ENCODE measurements at places on chromosomes 5 and 9. TPM values are rescaled to one million over a fixed set of nuclear protein-coding genes. Genes with fewer than 3 reads are reported as not detected.

DNA sequence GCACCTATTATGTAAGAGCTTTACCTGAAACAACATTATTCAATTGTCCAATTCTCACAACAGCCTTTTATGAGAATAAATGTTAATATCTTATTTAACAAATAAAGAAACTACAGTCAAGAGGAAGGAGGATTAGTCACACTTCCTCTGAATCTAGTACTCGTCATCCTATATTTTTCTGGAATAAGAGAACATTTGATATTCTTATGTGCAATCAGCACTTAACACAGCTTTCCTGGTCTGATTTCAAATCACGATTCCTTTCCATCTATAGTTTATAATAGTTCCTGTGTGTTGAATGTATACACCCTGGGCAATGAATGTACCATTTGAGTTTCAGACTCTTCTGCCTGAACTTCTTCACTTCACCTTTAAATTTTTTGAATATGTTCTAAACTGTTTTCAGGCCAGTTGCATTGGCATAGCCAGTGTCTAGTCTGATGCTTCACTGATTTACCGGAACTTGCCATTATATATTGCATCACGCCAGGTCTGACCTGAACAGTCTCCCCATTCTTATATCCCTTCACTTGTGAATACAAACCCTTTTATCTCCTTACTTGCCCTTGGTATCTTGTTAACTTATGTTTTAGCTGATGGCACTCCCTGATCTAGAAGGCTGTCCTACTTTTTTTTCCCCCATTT lies 698.3 kb downstream of the MAT2B start:
- DNase-seq, result no peak
- no peak overlapping the region for H3K27ac ChIP-seq
- H3K4me1 ChIP-seq, result no peaks in the 10 kb centered on the region
- no peaks in the 10 kb centered on the region for H3K27me3 ChIP-seq
- no peaks in the 10 kb centered on the region for H3K36me3 ChIP-seq

- no peak for DNase-seq
- no peak overlapping the region for H3K4me3 ChIP-seq
- no peak overlapping the region for H3K27ac ChIP-seq
- no peaks in the 10 kb centered on the region for H3K4me1 ChIP-seq
Measured at GRCh38 chr5:128693764-128694163, 155.7 kb upstream of the FBN2 start.

DNA sequence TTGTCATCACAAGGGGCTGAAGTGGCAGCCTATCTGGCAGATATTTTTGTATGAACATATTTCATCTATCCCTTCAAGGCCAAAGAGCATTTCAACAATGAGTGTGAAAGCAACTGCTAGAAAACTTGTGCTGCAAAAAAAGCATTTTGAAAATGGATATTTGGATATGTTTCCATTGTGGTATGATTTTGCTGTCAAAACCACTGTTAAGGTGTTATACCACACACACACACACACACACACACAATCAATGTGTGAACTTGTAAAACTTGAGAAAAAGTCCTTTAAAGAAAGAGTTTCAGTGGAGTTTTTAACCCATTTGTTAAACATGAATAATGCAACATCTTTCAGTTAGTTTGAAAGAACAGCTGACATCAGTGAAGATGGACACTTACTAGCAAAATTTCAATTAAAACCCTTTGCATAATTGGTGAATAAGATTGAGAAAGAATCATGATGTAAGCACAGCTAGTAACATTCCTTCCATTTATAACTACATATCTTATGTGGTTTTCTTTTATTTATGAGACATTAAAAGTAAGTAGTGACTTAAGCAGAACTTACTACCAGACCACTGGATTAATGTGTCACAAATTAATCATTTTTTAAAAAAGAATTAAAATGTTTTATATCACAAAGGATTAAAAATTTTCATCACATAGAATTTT lies 182.6 kb upstream of the GNA14 start:
- DNase-seq, result no peak
- no peak overlapping the region for H3K27ac ChIP-seq
- no peaks in the 10 kb centered on the region for H3K36me3 ChIP-seq
- no peaks in the 10 kb centered on the region for H3K27me3 ChIP-seq
- no peaks in the 10 kb centered on the region for H3K4me1 ChIP-seq

DNA sequence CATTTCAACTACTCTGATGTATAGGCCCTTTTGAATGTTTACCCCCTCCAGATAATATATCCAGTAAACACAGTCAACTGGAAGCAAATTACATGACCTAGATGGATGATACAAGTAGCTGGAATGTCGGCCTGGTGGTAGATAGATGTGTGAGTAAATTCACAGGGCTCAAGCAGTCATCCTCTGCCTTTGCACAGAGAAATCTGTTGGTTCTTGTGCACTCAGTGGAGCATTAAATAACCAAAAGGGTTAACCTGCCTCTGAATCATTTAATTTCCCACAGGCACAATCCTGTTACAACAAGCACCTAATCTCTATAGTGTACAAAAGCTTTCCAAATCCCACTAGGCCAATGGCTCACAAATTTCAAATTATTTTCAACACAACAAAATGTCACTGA lies 668.3 kb downstream of the DNAH5 start:
- no peak overlapping the region for H3K27ac ChIP-seq
- H3K4me3 ChIP-seq, result no peak overlapping the region

- H3K36me3 ChIP-seq, result no peaks in the 10 kb centered on the region
- H3K27ac ChIP-seq, result no peak overlapping the region
- DNase-seq, result no peak
- no peaks in the 10 kb centered on the region for H3K27me3 ChIP-seq
- no peak overlapping the region for H3K4me3 ChIP-seq
Measured at GRCh38 chr5:112208699-112209615, 210.1 kb downstream of the EPB41L4A start.

DNA sequence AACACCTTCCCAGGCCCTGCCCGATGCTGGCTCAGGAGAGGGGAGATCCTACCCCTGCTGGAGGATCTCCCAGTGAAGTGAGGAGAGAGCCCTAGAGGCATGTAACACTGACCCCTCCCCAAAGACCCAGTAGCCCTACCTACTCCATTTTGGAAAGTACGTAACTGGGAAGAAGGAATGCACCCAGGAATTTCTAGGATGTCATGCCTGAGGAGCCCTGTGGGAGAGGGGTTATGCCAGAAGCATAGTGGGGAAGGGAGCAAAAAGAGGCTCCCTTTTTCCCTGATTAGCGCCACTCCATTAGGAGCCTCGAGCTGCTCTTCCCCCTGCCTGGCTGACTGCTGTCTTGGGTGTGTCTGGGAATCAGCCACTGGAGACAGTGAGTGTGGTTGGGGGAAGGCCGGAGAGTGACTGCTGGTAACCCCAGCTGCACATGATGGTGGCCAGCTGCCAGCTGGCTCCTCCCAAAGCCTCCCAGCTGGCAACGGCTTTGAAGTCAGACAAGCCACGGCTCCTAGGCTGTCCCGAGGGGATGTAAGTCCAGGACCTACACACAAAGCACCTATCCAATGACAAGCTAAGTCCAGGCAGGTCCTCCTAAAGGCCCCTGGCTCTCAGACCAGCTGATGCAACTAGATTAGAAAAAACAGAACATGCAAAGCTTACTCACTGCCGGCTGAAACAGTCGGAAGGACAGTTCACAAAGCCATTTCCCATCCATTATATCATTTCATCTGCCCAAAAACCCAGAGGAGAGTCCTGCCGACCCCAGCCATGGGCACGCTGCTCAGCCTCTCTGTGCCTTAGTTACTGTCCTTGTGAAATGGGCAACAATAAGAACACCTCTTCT lies 136.5 kb upstream of the ABCA1 start:
- no peaks in the 10 kb centered on the region for H3K36me3 ChIP-seq
- no peak overlapping the region for H3K4me3 ChIP-seq
- peak overlapping the region; percentile 70 for H3K27ac ChIP-seq
- H3K27me3 ChIP-seq, result no peaks in the 10 kb centered on the region

DNA sequence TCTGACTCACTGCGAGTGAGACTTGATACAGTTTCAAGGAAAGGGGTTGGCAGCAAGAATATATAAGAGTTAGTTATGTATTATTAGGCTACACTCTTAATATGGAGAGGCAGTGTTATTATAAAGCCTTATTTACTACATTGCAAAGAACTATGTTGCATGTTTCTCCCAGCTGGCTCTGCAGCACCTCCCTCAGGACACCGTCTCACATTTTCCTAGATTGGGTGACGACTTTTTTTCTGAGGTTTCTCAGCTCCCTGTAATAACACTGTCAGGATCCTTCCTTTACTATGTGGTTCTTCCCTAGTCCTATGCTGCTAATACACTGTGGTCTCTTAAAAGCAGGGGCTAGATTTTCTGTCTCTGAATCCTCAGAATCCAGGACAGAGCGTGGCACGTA lies 153.7 kb downstream of the INSYN2B start:
- H3K4me3 ChIP-seq, result no peak overlapping the region
- no peaks in the 10 kb centered on the region for H3K36me3 ChIP-seq
- no peaks in the 10 kb centered on the region for H3K4me1 ChIP-seq

DNA sequence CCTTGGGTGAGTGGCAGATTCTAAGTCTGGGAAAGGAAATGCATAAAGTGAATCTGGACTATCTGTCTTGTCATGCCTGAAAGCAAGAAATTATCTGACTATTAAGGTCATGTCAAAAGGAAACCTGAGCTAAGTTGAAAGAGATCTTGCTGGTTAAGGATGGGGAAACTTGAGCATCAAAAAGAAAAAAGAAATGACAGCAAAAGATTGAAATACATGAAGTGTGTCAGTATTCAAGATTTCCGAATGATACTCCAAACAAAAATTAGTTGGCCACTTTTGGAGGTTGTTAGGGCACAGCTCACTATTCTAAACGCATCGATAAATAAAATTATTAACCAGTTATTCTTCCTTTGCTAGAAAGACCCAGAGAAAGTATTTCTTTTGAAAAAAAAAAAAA lies 3.3 kb upstream of the FBN2 start:
- no peaks in the 10 kb centered on the region for H3K36me3 ChIP-seq
- peaks cover 5% of the 10 kb centered on the region for H3K27me3 ChIP-seq
- no peak for DNase-seq
- H3K4me3 ChIP-seq, result no peak overlapping the region
- no peak overlapping the region for H3K27ac ChIP-seq

DNA sequence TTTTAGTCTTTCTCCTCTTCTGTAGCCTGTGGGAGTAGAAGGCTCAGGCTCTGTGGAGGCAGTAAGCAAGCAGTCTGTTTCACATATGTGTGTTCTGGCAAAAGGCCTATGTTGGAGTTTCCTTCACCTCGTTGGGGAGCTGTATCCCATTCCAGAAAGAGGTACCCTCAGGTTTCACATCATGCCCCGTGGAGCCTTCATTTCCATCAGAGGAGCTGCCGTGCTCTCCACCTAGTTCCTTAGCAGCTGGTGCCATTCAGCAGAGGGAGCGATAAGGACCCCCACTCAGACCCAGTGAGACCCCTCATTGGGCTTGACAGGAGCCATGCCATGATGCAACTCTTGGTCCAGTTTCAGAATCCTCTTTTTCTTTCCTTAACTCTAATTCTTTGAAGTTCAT lies 50.6 kb upstream of the ANGPTL2 start:
- no peak overlapping the region for H3K27ac ChIP-seq
- no peak overlapping the region for H3K4me3 ChIP-seq
- no peaks in the 10 kb centered on the region for H3K27me3 ChIP-seq

DNA sequence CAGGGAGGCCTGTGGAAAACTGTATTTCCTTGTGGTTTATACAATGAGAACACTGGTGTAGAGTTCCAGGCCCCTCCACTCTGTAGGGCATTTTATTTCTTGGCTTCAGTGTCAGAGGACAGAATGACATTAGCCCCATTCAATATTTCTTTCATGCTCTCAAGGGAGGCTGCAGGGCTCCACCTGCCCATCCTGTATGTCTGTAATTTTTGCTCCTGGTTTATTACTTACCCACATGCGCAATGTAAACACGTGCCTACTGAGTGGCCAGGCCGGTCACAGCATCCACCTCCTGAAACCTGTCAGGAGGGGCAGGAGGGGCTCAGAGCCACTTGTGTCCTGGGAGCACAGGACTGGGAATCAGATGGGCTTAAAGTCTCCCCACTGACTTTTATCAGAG lies 82.4 kb downstream of the GADD45G start:
- H3K36me3 ChIP-seq, result no peaks in the 10 kb centered on the region
- H3K4me1 ChIP-seq, result peaks cover 7% of the 10 kb centered on the region

DNA sequence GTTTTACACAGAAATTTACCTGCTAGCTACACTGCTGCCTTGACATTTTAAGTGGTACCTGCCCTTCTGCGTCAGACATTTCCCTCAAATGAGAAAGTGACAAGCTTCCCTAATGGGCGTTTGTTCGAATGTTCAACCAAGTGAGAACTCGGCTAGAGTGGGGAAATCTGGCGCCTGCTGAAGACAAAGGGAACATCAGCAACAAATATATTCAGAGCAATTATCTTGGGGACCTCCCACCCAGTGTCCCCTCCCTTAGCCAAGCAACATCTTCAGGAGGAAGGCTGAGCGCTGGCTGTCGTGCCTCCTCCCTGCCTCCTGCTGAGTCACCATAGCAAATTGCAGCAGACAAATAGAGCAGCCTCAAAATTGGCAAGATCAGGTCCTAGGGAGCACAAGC lies 57.1 kb downstream of the MFAP3 start:
- DNase-seq, result no peak
- no peak overlapping the region for H3K27ac ChIP-seq
- no peak overlapping the region for H3K4me3 ChIP-seq
- H3K4me1 ChIP-seq, result peaks cover 17% of the 10 kb centered on the region
- no peaks in the 10 kb centered on the region for H3K36me3 ChIP-seq

- peaks cover 23% of the 10 kb centered on the region for H3K4me1 ChIP-seq
- no peaks in the 10 kb centered on the region for H3K36me3 ChIP-seq
- no peak overlapping the region for H3K4me3 ChIP-seq
- DNase-seq, result no peak
- H3K27me3 ChIP-seq, result no peaks in the 10 kb centered on the region
Measured at GRCh38 chr5:80399526-80400239, 8.2 kb upstream of the ZFYVE16 start.

GRCh38 chr9:68705531-68706362 lies 707 bp downstream of the PIP5K1B start:
- H3K4me3 ChIP-seq, result peak overlapping the region; percentile 5
- H3K36me3 ChIP-seq, result no peaks in the 10 kb centered on the region
- no peaks in the 10 kb centered on the region for H3K27me3 ChIP-seq
- DNase-seq, result peak; percentile 10

GRCh38 chr5:88226881-88227450 lies 41.7 kb downstream of the TMEM161B start:
- H3K4me3 ChIP-seq, result no peak overlapping the region
- no peak for DNase-seq
- H3K4me1 ChIP-seq, result no peaks in the 10 kb centered on the region

LPAR1 gene
- total RNA-seq, result 64.4 TPM

C8G gene
- not detected for total RNA-seq

SLF1 gene
- 7.4 TPM for total RNA-seq

FOXD4L6 gene
- total RNA-seq, result not detected

HTR1A gene
- not detected for total RNA-seq

IL31RA gene
- not detected for total RNA-seq

GMCL2 gene
- not detected for total RNA-seq

GPR151 gene
- not detected for total RNA-seq

SVEP1 gene
- 14.1 TPM for total RNA-seq

ADRB2 gene
- total RNA-seq, result 4.5 TPM

ANKRD31 gene
- total RNA-seq, result 0.24 TPM

LCN9 gene
- not detected for total RNA-seq
